ENCODE measurements at places on chromosomes 11 and 22.

DNA sequence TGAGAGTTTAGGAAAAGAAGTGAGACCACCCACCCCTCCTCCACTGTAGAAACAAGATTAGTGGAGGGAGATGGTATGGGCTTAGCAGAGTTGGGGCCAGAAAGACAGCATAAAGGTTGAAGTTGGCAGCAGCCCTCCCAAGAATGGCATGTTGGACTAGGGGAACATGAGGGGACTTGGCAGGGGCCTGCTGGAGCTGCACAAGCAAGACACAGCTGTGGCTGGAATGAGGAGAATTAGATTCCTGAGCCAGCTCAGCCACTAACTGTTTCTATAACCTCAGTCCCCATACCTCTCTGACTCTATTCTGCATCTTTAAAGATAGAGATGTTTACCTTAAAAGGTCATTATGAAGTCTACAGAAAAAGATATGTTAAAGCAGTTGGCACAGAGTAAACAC is 13.2 kb downstream of the MAP6 start:
- peak; percentile 82 for DNase-seq

DNA sequence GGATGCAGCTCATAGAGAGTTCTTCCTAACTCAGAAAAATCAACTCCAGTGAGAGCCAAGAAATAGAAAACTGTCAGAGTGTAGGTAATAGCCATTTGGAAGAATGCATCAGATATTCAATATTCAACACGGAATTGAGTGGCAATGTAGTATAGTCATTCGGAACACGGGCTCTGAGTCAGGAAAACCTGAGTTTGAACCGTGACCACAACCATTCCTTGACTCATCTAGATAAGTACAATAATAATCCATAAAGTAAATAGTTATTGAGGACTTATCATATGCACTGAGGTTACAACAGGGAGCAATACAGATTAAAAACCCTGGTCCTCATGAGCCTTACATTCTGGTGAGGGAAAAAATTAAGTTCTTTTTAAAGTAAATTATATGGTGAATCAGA is 62.6 kb upstream of the PHF21A start:
- peak; percentile 47 for DNase-seq

DNA sequence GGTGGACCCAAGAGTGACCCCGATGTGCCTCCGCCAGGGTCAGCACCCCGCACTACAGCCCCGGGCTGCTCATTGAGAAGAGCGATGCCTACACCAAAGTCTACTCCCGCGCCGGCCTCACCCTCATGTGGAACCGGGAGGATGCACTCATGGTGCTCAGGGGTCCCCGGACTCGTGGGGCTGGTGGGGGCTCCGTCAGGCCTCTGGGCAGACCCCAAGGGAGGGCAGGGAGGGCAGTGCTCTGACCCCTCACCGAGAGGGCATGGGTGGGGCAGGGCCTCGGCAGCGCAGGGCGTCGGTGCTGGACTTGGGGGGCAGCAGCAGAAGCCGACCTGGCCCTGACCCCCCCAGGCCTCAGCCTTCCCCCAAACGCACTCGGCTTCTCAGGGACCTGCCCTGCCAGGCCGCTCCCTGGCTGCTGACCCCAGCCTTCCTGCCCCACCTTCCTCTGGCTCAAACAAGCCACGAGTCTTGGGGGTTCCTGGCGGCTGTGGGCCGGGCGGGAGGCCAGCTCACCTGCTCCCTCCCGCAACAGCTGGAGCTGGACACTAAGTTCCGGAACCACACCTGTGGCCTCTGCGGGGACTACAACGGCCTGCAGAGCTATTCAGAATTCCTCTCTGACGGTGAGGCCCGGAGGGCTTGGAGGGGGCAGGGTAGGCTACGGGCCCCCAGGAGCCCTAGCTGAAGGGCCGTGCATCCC is 2.9 kb downstream of the MUC2 start:
- no peak for DNase-seq

DNA sequence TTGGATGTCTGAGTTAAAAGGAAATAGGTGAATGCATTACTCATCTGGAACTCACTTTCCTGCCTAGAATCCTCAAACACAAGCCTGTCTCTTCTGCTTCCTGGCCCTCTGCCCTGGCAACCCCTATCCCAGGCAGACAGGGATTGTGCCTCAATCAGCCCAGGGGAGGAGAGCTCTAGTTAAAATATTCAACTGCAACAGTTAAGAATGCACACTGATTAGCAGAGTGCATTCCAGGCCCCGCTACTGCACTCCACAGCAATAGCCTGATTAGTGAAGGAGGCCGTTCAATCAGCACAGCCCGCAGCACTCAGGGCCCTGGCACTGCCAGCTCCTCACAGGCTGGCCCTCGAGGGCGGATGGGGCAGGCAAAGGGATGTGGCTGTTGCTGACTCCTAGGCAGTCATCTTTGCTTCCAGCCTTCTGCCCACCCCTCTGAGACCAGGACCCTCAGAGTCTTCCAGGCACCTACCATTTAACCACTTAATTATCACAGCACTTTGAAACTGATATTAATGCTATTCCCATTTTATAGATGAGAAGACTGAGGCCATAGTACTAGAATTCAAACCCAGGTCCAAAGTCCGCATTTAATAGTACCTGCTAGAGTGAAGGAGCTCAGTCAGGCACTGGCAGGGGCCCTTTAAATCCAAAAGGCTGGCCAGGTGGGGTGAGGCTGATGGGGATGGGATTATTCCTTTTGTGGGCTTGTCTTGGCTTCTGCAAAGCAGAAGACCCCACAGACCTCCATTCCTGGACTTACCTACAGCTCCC is 435.3 kb downstream of the SOX6 start:
- DNase-seq = peak; percentile 18

GRCh38 chr11:6812390-6813005 is 13.0 kb upstream of the OR6A2 start:
- peak; percentile 27 for DNase-seq

DNA sequence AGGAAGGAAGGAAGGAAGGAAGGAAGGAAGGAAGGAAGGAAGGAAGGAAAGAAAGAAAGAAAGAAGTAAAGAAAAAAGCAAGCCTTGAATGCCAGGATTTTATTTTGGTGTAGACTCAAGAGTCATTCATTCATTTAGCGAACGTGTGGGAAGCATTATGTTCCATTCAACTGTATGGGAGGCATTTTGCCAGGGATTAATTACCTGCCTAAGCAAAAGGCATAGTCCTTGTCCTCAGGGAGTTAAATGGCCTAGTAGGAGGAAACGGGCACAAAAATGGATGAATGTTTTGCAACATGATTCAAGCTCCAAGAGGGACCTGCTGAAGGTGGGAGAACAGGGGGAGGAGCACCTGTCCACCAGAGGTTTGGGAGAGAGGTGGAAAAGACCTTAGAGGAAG is 16.2 kb upstream of the ZNRF3 start:
- DNase-seq = no peak

GRCh38 chr11:121448011-121448410 is 4.1 kb upstream of the SORL1 start:
- DNase-seq = no peak

- DNase-seq = no peak
These were observed 336.8 kb downstream of the KCNA4 start for GRCh38 chr11:29679996-29680395.

DNA sequence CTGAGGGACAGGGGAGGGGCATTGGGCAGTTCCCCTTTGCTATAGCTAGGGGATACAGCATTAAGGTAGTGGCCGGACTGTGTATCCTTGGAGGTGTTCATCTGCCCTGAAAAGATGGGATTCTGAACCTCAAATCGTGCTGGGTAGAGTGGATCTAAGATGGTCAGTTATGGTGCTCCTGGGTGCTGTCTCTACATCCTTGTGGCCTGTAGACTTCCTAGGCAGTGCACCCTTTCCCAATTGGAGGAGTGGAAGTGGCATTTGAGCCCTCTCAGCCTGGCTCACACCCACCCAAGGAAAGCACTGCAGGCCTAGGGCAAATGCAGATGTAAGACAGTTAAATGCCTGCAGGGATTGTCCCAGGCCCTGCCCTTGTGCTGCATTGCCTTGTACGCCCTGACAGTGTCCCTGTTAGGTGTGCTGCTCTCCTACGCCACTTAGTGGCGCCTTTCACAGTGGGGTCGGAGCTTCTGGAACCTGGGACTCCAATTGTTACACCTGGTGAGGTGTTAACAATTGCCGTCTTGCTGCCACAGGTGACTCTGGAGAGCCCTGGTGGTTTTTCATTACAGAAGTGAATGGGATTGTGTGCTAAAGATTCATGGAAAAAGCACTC is 35.0 kb downstream of the PPFIBP2 start:
- DNase-seq = no peak

- DNase-seq = no peak
These were observed 32.4 kb downstream of the SLN start for GRCh38 chr11:107679255-107680024.

GRCh38 chr11:104650234-104650633 is 248.0 kb downstream of the CASP12 start:
- DNase-seq = no peak

- peak; percentile 100 for DNase-seq
These were observed 321.6 kb downstream of the AASDHPPT start for GRCh38 chr11:106399076-106399511.

- no peak for DNase-seq
These were observed 19.3 kb upstream of the XKR3 start for GRCh38 chr22:16844529-16844928.

DNA sequence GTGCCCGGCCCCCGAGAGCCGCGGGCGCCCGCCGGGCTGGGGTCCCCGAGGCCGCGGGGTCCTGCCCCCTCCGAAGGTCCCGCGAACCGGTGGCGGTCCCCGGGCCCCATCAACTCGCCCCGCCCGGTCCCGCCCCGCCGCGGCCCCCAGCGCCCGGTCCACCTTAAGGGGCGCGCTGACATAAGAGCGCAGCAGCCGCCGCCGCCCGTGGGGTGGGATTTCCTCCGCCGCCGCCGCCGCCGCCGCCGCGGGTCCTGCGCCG is at the start of gene ZDHHC8:
Gene ZDHHC8, plus strand, starts transcription at position 208 of the 262 bp plus-strand sequence. CDS start 144 bp downstream, outside the sequence.
- peak; percentile 30 for DNase-seq

DNA sequence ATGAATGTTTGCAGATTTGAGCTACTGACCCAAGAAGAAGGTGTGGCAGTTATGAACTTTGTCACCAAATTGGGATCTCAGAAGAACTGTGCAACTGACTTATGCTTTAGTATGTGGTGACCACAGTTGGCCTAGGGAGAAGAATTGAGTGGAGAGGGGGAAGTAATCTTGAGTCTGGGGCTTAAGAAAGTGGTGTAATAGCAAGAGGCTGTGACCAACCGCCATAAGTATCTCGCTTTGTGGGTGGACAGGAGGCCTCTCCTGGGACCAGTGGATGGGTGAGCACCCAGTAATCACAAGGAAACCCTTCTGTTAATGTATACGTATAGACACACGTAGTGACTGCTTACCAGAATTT is 12.7 kb upstream of the IL10RA start:
- DNase-seq = no peak

DNA sequence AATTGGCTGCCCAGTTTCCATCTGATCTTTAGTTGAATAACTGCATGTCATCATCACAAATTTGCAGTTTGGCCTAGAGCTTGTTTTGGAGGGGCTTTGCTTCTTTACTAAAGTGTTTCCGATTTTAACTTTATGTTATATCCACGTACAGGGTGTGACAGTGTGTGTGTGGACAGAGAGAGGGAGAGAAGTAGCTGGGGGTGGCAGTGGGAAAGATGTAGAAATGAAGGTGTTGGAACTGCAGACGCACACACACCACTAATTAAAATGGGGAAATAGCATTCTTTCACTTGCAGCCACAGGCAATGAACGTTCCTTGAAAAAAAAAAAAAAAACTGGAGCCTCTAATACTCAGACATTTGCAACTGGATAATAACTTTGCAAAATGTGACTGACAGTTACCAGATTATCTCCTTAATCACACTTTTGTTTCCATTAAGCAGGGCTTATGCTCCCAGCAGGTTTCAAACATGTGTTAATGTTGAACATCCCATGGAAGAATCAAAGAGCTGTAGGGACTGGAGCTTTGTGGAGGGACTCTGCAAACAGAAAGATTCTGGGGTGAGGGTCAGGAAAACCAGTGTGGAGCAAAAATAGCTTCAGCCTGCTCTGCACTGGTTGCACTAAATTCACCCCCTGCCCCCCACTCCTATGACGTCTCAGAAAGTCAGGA is 238.1 kb upstream of the TENM4 start:
- DNase-seq = no peak

GRCh38 chr11:102256251-102256650 is 61.0 kb upstream of the BIRC3 start:
- DNase-seq = peak; percentile 77

GRCh38 chr11:62223095-62223494 is 14.6 kb downstream of the SCGB2A1 start:
- no peak for DNase-seq

- peak; percentile 34 for DNase-seq
These were observed 51.9 kb upstream of the USP47 start for GRCh38 chr11:11789735-11790369.

GRCh38 chr11:45482331-45482730 is 183.1 kb downstream of the CHST1 start:
- no peak for DNase-seq

DNA sequence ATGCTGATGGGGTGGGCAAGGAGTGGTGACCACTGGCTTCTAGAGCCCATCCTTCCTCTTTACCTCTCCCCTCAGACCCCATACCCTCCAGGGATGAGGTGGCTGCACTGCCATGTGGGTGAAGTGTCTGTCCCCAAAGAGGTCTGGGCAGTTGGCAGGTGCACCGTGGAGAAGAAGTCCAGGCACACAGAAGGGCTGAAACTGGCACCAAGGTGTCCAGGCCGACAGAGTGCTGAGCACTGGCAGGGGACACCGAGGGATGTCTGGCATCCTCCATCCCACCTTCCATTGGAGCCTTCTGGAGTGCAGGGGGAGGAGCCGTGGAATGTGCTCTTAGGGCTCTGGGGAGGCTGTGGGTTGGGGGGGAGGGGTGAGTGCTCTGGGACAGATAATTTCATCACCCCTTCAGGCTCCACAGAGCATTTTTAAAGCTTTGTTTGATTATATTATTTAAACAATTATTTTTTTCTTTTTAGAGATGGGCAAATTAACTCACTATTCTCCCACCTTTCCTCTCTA is 37.9 kb downstream of the PKNOX2 start:
- peak; percentile 8 for DNase-seq

DNA sequence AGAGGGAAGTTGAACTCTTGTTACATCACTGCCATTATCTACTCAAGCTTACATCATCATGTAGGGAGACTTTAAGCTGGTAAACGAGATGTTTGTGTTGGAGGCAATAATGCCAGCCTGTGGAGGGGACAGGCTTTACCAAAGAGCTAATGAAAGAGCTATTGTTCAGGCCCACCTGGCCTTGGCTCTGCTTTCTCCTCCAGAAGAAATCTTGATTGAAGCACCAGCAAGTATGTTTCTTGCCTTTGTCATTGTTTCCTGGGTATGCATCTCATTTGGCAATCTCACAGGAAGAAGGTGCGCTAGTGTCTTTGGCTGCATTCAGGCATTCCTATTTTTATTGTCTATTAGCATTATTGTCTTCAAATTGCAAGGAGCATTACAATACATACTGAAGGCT is 16.7 kb upstream of the CARD18 start:
- DNase-seq = no peak

Measured in fibroblast of skin of abdomen (primary cell).